ENCODE measurements at places on chromosomes 5 and 9.

GRCh38 chr5:10474521-10475075, 32.9 kb downstream of the ROPN1L start:
- DNase-seq = no peak

DNA sequence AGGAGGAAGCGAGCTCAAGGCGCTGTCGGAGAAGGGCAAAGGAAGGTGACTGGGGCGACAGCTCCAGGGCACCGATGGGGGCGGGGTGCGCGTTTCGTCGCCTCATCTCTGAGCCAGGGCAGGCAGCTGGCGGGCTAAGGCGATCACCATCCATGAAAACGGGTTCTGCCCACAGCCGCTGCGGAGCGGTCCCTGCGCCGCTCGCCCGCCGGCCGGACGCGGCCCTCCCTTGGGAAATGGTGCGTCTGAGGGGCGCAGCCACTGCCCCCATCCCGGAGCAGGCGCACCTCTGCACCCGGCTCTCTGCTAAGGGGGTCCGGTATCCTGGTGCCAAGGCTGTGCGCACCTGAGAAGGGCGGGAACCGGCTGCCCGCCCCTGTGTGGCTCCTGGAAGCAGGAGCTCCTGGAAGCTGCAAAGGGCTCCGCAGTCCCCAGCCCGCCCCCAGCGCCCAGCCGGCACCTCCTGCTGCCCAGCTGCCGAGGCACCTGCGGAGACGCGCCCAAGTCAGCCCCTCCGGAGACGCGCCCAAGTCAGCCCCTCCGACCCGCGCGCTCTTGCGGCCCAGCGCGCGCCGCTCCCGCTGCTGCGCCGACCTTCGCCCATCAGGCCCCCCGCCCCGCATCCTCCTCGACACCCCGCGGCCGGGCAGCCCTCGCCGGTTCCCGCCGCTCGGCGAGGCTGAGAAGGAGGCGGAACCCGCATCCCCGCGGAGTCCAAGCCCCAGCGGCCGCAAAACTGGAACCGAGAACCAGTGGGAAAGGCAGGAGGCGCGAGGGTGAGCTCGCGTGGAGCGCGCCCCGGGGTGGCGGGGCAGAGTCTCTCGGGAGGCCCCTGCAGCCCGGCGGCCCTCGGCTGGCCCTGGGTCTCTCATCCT, 757 bp downstream of the ANKRD34B start:
- DNase-seq = peak; percentile 3

- DNase-seq = no peak
Observed at GRCh38 chr5:11977904-11978303, 73.7 kb upstream of the CTNND2 start.

DNA sequence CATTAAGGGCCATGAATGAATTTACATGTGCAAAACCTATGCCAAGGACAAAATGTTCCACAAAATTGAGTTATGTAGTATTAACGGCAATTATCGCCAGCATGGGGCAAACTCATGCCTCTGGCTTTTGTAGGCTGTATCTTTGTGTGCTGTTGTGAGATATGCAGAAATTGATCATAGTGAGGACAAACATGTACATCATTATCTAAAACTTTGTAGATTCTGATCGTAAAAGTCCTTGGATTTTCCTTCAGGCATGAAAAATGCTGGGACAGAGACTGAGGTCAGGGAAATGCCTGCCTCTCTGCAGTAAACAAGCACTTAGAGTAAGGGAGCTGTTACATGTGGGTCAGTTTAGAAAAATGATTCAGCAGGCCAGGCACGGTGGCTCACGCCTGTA, 5.9 kb upstream of the TXNDC8 start:
- DNase-seq = no peak

DNA sequence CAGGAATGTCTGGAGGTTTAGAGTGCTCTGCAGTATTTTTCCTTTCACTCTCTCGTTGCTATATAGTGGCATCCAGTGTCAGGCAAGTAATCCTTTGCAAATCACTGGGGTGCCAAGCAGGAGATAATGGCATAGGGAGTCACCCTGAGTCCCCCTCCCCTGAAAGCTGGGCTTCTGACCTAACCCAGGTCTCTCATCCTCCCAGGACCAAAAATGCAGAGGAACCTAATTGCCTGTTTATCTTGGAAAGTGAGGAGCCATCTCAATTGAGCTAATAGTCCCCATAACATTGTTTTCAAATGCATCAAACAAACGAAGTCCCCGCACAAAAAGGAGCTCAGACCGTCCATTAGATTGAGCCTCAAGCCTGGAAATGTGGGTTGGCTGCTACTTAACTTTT, 368.0 kb upstream of the IRX2 start:
- DNase-seq = no peak

- DNase-seq = no peak
Observed at GRCh38 chr5:7801891-7802614, 48.9 kb downstream of the CFAP90 start.

DNA sequence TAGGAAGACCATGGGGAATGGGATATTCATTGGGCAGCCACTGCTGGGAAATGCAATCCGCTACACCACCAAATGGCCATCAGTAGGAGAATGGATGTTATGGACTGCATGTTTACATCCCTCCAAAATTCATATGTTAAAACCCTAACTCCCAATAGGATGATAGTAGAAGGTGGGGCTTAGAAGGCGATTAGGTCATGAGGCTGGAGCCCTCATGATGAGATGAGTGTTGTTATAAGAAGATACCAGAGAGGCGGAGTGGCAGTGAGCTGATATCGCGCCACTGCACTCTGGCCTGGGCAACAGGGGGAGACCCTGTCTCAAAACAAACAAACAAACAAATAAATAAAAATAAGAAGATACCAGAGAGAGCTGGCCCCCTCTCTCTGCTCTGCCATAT, 16.1 kb upstream of the GTF3C5 start:
- no peak for DNase-seq

Data from dermis blood vessel endothelial cell (primary cell).